Kidney epithelial cell (primary cell): ENCODE measurements at places on chromosomes 1 and 21.
A peak's percentile ranks its signal among the peaks of the same experiment; 100 is the strongest.

GRCh38 chr1:54859700-54860391, 27.1 kb downstream of the DHCR24 start:
- DNase-seq, result no peak

- no peak for DNase-seq
Measured at GRCh38 chr1:216047811-216048572, 375.3 kb downstream of the USH2A start.

DNA sequence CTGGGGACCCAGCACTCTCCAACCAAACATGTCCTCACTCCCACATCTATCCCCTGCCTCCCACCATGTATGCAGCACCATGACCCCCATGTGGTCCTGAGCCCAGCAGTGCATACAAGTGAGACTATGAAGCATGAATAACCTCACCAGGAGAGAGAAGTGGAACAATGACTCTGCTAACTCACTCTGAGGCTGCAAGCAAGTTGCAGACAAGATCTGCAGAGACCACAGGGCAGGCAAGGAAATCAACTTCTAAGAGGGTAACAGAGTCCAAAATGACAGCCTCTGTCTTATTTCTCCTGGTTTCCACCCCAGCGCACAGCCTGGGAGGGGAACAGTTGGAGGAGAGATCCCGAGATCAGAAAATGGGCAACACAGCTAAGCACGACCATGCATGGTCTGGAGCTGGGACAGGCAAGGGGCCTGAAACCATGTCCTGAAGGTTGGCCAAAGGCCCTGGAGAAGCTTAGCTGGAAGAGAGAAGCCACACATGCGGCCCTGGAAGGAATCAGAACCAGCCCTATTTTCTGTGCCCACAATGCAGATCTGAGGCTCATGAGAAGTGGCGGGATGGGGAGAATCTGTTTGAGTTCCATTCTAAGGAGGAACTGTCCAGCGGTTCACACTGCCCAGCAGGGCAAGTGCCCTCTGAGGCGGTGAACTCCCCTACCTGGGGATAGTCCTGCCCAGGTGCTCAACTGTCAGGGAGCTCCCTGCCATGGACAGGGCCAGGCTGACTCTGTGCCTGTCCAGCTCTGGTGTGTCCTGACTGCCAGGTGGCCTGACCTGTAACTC, 12.5 kb upstream of the REN start:
- DNase-seq, result no peak

GRCh38 chr1:42456754-42457089, 379 bp downstream of the PPCS start:
- no peak for DNase-seq

DNA sequence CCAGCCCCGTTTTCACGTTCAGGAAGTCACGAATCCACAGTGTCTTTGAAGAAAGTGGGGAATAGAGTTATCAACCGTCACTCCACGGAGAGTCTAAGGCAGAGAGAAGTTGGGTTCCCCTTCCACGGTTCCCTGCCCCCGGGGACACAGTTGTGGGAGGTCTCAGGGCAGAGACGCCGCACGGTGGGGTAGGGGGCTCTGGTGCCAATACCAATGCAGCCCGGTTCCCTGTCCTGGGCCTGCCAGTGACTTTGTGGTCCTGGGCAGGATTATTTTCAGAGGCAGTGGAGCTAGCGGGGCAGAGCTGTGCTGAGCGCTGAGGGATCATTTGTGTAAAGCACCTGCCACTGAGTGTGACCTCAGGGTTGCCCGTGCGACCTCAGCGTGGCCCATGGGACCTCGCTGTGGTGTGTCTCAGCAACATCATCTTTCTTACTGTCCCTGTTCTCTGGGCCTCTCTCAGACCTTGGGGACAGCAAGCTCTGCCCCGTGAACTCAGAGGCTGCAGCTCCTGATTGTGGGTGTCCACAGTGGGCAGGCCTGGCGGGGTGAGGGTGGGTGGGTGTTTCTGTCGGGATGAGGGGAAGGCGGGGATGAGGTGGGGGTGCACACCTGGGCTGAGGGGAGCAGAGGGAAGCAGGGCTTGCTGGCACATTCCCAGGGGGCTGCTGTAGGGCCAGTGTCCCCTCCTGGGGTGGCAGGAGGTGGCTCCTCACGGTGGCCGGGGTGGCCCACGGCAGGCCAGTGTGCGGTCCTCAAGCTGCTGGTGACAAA, 65.2 kb downstream of the AGPAT3 start:
- no peak for DNase-seq

DNA sequence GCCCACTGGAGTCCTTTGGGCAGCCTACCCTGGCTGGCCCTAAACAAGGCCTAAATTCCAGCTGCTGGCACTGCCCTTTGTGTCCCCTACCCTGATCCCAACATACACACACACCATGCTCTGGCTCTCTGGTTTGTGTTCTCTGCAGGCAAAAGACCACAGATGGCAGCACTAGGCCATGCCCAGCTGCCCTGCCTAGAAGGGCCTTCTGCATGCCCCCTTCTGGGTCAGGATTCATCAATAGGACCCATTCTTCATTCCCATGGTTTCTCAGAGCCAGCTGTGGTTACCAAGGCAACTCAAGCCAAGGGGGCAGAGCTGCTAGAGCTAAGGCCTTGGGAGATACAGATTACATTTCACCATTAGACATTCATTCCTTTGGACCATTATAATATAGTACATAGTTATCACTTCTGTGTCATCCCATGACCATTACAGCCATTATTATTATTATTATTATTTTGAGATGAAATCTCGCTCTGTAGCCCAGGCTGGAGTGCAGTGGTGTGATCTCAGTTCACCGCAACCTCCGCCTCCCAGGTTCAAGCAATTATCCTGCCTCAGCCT, 17.5 kb downstream of the ASAP3 start:
- DNase-seq, result no peak

- DNase-seq, result no peak
Measured at GRCh38 chr1:231743966-231744365, 117.4 kb downstream of the DISC1 start.

- DNase-seq, result no peak
Measured at GRCh38 chr1:202135221-202135721, 9.3 kb downstream of the ARL8A start.

GRCh38 chr1:166032572-166033371, 134.0 kb downstream of the FAM78B start:
- DNase-seq, result no peak

DNA sequence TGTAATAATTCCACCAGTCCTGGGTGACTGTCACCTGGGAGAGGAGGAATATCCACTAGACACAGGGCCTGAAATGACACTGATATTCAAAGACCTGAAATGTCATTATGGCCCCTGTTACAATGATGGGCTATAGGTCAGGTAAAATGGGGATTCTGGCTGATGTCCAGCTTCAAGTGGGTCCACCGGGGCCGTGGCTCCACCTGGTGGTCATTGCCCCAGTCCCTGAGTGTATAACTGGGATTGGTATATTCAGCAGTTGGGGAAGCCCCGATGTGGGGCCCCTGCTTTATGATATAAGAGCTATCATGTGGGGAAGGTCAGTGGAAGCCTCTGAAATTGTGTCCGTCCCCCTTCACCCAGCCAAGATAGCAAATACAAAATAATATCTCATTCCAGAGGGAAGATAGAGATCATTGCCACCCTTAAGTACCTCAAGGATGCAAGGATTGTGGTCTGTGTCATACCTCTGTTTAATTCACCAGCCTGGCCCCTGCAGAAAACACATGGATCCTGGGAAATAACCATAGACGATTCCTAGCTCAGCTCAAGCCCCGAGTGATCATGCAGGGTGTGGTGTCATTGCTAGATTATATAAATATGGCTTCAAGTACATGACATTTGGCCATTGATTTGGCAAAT, 19.4 kb downstream of the PLEKHO1 start:
- no peak for DNase-seq

GRCh38 chr1:110587906-110588305, 18.3 kb downstream of the KCNA2 start:
- DNase-seq, result no peak

- DNase-seq, result no peak
Measured at GRCh38 chr1:20682571-20683236, 21.5 kb upstream of the DDOST start.

DNA sequence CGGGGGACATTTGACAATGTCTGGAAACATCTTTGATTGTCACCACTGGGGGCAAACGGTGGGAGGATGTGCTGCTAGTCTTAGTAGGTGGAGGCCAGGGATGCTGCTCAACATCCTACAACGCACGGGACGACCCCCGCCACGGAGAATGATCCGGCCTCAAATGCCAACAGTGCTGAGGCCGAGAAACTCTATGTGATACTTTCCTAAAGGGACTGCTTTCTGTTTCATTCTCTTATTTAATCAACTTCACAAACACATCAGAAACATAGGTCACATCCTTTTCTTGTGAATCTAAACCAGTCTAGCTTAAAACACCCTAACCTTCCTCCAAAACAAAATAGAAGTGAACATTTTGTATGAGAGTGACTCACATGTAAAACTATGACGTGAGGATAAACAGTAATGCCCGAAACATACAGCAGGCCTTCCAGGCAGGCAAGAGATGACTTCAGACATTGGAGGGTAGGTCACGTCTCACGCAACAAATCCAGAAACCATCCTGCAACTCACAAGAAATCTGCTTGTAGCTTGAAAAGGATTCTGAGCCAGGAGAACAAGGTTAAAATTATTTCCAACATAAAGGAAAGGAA, 37.2 kb upstream of the ETS2 start:
- peak; percentile 26 for DNase-seq

DNA sequence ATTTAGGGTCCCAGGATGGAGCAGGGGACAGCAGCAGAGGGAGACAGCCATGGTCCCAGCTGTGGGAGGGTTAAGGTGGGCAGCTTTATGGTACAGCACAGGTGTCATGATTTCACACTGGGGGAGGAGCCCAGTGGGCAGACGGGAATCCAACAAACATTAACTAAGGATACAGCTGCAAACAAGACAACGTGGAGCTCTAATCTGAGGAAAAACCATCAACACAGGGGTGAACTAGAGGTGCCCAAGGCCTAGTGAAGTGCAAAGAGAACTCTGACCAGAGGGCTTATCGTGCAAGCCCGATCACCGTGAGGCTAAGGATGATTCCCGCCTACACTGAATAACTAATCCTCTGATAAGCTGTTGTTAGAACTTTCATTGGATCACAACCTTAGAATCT, 18.7 kb downstream of the ECE1 start:
- no peak for DNase-seq

DNA sequence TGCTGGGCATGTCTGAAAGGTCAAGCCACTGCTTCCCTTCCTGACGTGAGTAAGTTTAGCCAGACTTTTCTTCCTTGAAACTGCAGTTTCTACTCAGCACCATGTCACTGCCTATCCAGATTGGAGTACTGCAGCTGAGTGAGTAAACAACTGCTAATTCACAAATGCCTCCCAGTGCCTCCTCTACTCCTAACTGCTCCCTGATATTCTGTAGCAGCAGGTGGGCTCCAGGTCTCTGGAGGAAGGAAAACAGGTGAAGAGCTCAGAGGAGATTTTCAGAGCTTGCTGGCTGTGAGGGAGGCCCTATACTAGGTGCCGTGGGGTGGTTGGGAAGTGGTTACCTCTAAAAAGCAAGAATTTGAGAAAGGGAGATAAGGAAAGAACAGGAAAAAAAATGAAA, 96.5 kb downstream of the KIF14 start:
- no peak for DNase-seq

DNA sequence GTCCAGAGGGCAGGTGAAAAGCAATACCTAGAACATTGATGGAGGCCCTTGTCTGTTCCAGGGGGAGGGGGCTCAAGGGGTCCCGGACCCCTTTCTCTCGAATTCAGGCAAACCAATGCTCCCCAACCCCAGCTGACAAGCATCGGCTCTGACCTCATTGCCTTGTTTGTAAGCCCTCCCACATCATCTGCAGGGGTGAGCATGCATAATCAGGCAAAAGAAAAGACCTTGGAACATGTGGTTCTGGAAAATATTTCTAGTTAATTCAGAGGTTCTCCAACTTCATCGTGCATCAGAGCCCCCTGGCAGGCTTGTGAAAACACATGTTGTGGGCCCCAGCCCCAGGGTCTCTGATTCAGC, 231.3 kb downstream of the TOMM20 start:
- DNase-seq, result no peak

DNA sequence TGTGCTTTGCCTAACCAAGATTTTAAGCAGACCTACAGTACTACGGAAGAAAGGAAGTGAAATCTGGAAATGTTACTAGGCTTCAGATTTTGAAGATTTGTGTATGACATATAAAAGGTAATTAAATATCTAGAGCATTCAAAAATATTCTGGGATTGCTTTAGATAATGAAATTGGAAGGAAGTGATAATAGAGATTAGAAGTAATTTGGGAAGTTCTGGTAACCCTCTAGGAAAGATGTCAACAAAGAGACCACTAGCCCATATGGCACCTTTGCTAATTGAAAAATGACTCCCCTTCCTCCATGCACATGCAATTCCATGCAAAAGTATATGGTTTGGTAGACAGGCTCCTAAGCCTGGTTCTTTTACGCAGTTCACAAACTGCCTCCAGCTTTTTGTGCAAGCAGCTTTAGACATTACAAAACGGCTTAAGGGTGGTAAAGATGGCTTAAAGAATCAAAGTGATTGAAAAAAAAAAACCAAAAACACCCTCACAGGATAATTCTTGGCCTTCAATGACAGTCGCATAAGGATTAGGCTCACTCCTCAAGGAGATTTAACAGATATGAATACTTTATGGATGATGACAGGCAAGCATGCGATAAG, 81.8 kb downstream of the LRRC7 start:
- DNase-seq, result no peak

- no peak for DNase-seq
Measured at GRCh38 chr1:206982216-206982615, 12.0 kb upstream of the FCAMR start.

GRCh38 chr1:17520473-17521319, 18.8 kb upstream of the ARHGEF10L start:
- DNase-seq, result no peak

DNA sequence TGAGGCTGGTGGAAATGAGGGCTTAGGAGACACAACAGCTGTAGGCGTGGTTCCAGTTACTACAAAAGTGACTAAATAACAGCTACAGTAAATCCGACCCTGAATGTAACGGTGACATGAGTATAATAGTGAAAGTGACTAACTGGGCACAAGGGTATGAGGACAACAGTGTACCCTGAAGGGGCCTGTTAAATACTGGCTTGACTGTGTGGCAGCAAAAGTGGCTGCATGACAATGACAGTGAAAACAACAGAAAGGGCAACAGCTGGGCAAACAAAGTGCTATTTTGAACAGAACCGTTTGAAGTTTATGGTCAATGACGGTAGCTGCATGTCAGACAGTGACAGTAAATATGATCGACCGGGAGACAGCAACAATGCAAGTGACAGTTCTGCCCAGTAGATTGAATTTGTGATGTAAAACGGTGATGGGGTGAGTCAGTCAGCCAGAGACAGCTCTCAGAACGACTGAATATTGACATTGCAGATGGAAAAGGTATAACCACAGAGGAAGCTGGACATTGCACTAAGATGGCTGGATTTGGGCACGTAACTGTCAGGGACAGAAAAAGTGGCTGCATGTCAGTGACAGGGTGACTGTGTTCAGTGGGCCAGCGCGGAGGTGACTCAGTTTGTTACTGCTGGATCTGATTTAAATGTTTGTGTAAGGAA, 1.2 kb upstream of the ZBTB40 start:
- no peak for DNase-seq
